ENCODE measurements at places on chromosomes 4 and X.

DNA sequence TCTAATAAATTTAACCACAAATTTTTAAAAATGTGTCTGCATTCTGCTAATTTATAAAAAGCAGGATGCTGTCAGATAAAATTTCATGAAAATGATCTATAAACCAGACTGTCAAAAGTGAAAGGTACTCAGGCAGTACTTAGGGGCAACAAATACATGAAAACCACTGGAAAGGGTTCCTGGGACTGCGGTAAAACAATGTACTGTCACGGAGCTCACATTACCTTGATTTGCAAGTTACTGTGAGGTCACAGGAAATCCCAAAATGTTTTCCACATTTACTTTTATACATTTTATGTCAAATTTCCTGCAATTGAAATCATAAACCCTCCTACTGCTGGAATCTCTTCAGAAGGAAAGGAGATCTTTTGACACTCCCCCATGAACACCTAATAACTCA, 45.3 kb downstream of the SHISA3 start:
- no peak for DNase-seq

DNA sequence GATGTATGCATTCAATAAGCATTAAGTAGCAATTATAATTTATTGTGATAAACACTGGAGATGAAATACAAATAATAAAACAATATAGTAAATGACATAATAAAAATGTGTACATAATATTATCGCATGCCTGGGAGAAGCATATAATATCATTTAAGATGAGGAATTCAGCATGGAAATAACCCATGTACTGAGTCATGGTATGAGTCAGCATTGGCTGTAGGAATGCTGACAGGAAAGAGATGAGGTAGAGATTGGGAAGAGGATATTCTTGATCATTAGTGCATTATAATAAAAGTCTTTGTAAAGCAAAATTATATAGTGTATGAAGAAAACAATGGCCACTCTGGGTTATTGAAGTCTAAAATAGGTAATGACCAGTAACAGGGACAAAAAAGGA, 82.8 kb downstream of the MAGEB10 start:
- DNase-seq = no peak

DNA sequence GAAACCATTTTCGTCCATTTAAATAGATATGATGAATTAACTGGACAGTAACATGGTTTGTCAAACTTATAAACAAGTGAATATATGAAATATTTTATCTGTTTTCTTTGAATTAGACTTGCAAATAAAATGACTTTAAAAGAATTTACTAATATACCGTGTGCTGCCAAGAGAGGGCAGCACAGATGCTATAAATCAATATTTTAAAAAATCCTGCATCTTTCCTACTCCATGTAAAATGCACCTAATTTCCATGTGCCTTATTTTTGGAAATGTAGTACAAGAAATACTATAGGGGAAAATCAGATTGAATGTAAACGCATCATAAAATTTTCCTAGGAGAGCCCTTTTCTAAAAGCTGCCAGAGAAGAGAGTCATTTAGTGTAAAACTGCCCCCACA, 62.2 kb downstream of the PRKX start:
- no peak for DNase-seq

DNA sequence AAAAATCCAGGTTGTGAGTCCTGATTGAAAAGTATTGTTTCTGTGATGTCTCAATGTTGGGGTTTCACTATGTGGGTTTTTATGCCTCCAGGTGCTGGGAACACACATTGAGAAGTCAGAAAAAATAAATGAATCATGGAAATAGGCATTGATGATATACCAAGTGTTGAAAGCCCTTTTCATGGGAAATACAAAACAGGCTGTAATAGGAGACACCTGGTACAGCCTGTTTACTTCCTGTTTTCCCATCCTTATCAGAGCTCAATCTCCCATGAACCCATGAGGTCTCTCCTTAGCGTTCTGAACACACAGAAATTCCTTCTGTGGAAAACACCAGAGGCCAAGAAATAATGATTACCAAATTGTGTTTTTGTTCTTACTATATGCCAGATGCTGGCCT, 106.3 kb upstream of the BOD1L1 start:
- DNase-seq = no peak

DNA sequence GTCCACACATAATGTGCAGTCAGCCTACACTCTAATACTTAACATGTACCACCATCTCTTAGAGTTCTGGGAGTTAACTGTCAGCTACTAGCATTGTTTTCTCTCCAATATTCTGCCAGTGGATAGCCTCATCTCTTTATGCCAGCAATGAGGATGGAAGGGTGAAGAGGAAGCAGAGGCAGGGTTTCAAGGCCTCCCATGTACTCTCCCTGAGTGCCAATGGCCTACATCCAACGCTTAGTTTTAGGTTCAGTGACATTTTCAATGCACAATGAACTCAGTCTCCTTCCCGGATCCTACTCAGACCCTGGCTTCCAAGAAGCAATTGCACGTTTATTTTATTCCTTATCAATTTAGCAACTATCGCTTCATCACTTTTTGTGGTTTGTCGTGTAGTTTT, 686.1 kb downstream of the DMD start:
- no peak for DNase-seq

GRCh38 chrX:85012098-85012497, 8.4 kb downstream of the APOOL start:
- DNase-seq = no peak

GRCh38 chrX:148755111-148755510, 254.7 kb downstream of the AFF2 start:
- DNase-seq = no peak

DNA sequence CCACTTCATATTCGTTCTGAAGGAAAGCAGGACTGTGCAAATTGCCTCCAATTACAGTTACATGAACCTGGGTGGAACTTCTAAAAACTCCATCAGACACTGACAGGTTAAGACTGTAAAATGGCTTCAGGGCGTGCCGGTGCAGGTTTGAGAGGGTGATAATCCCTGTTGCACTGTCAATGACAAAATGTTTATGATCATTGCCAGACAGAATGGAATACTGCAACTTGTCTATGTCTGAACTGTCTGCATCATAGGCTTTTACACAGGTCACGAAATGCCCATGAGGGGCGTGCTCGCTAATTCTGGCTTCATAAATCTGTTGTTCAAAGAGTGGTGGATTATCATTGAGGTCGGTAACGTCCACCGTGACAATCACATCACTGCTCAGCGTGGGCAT, 63.7 kb upstream of the MTNR1A start:
- no peak for DNase-seq

DNA sequence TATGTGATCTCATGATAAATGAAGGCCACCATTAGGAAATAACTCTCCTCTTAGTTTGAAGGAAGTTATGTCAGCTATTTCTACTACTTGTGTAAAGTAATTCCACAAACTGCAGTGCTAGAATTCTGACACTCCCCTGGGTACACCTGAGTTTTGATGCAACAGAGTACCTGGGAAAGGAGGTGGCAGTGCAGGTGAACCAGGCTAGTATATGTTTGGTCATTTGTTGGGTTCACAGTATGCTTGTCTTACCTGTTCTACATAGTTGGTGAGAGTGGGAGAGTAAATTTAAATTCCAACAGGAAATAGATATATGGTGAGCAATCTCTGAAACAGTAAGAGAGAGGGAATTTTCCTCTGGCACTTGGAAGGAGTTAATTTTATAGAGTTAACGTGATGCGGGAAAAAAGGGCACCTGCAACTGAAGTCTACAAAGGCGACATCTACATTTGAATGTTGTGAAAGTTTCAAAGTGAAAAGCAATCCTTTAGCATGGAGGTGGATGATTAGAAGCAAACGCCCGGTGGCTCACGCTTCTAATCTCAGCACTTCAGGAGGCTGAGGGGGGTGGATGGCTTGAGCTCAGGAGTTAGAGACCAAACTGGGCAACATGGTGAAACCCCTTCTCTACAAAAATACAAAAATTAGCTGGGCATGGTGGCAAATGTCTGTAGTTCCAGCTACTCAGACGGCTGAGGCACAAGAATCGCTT, 8.3 kb upstream of the SLC10A6 start:
- no peak for DNase-seq

Measured in CD4-positive, alpha-beta T cell treated with Interleukin-6 at 100 ng/mL for 8 hours (primary cell).